Activated effector memory CD4-positive, alpha-beta T cell treated with Interleukin-2 at 50 U/mL for 16 hours (primary cell): ENCODE measurements at places on chromosomes 1 and 21.

DNA sequence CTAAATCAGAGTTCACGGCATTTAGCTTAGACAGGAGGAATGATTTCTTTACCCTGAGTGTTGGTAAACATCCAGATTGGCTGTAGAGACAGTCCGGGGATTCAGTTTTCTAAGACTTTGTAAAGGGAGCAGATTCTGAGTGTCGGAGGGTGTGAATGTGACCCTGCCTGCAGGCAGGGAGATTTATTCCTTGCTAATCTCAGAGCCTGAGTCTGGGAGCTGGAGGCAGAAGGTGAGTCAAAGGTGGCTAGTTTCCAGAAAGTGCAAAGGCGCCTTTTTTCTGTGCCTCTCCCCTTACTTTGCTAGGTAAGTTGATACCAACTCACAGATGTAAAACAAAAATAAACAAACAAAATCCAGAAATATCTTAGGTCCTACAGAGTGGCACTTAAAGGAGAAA lies 11.7 kb downstream of the ATP1B1 start:
- no peak for DNase-seq

DNA sequence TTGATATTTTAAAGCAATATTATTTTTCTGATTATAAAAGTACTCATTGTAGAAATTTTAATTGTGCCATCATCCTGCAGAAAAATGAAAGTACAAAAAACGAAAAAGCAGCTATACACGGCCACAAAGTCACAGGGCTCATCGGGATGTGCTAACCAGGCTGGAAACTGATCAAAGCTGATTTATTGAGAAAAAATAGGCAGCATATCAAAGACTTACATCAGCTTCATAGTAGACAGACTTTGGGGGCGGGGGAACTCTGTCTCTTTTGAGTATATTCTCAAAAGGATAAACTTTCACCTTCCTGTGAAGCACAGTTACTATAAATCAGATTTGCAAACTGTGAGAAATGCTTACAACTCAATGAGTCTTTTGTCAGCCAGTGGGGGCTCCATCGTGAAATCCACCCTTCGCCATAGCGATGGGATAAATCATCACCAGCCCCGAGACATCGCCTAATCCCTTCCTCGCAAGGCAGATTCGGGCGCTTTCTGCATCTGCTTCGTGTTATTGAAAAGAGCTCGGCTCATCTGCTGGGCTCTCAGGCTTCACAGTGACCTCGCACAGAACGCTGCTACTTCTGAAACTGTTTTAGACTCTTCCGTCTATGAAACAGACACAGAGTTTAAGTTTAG lies 69.2 kb upstream of the ERG start:
- DNase-seq = no peak

- no peak for DNase-seq
Observed at GRCh38 chr1:207286786-207287468, 34.6 kb upstream of the CD55 start.

DNA sequence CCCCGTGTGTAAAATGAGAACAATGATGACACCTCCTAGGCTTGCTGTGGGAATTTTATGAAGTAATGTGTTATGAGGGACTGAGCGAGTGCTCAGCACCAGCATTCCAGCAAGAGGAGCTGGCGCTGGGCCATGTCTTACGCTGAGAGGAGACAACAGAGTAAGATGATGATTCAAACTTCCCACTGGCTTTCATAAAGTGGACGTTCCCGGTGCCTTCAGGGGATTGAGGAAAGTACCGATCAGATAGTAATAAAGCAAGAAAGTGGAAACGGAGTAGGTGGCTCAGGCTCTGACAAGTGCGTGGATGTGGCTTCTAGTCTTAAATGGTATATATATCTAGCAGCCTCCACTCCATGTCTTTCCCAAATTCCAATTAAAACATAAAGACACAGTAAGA lies 23.8 kb downstream of the EPHA10 start:
- DNase-seq = no peak

DNA sequence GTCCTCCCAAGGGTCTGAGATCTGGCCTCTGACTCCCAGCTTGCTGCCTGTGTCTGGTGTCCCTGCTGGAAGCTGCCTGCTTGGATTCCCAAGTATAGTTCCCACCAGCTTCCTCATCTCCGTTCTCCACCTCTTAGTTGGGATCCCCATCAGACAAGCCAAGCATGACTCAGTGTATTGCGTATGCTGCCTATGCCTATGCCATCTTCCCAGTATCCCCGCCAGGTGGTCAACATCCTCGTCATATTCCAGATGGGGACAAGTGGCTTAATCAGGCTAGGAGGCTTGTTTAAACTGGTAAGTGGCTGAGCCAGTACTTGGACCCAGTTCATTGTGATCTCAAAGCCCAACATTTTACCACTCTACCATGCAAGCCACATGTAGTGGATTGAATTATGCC lies 204.4 kb downstream of the GRIK3 start:
- no peak for DNase-seq

- DNase-seq = no peak
Observed at GRCh38 chr1:226107471-226108460, 45.2 kb downstream of the H3-3A start.

GRCh38 chr1:118257946-118258345 lies 72.9 kb upstream of the SPAG17 start:
- no peak for DNase-seq

GRCh38 chr1:169305948-169306347 lies 61.6 kb downstream of the NME7 start:
- no peak for DNase-seq

- DNase-seq = no peak
Observed at GRCh38 chr1:7325254-7325653, 445.8 kb upstream of the VAMP3 start.
